ENCODE measurements at places on chromosomes 6 and 20. TPM values are rescaled to one million over a fixed set of nuclear protein-coding genes. Genes with fewer than 3 reads are reported as not detected.

GRCh38 chr6:52728394-52728793 is 34.9 kb downstream of the GSTA2 start:
- DNase-seq, result no peak
- no peak overlapping the region for H3K27ac ChIP-seq
- no peaks in the 10 kb centered on the region for H3K27me3 ChIP-seq
- H3K4me3 ChIP-seq, result no peak overlapping the region

DNA sequence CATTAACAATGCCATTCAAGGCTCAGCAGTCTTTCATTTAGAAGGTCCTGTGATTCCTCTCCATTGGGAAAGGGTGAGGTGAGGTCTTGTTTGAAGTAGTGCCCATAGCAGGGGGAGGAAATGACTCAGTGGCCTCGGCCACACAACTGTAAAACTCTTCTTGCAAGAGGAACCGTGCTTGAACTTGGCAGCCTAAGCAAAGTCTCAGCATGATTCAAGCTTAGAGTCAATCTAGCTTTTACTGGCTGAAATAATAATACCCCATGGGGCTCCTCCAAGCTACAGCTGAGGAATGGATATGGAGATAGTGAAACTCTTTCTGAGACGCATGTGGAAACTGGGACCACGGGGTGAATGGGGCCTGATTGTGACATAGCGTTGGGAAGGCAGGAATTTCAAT is 428.2 kb downstream of the BMP2 start:
- no peaks in the 10 kb centered on the region for H3K4me1 ChIP-seq
- no peaks in the 10 kb centered on the region for H3K36me3 ChIP-seq
- no peak overlapping the region for H3K27ac ChIP-seq
- H3K4me3 ChIP-seq, result no peak overlapping the region
- no peaks in the 10 kb centered on the region for H3K27me3 ChIP-seq

The OR2J1 gene
- not detected for total RNA-seq

The ULBP2 gene
- total RNA-seq, result not detected

The FNDC1 gene
- 1.2 TPM for total RNA-seq

The C20orf204 gene
- total RNA-seq, result 0.42 TPM

DNA sequence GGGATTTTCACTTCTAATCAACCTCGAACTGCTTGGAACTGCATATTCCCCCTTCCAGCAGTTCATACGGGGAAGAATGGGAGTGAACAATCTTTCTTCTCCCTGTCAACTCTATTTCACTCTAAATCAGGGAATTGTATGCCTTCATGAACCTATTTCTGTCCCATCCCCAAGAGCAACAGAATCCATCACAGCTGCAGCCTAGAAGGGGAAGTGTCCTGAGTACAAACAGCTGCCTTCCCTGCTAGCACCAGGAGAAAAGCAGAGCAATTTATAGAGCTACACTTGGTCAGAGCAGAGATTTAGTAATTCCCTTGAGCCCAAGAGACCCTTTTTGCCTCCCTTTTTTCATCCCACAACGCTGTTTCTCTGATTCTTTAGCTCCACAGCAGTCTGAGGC is 208.4 kb downstream of the ADGRG6 start:
- no peak overlapping the region for H3K27ac ChIP-seq
- H3K4me1 ChIP-seq, result no peaks in the 10 kb centered on the region
- H3K27me3 ChIP-seq, result no peaks in the 10 kb centered on the region

DNA sequence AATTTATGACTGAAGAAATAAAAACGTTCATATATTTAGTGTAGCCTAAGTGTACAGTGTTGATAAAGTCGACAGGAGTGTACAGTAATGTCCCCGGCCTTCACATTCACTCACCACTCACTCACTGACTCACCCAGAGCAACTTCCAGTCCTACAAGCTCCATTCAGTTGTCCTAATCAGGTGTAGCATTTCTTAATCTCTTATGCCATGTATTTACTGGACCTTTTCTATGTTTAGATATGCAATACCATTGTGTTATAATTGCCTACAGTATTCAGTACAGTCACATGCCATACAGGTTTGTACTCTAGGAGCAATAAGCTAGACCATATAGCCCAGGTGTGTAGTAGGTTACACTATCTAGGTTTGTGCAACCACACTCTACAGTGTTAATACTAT is 610.2 kb upstream of the NOX3 start:
- no peaks in the 10 kb centered on the region for H3K27me3 ChIP-seq
- H3K4me1 ChIP-seq, result no peaks in the 10 kb centered on the region
- no peaks in the 10 kb centered on the region for H3K36me3 ChIP-seq
- no peak overlapping the region for H3K27ac ChIP-seq
- no peak overlapping the region for H3K4me3 ChIP-seq
- DNase-seq, result no peak

DNA sequence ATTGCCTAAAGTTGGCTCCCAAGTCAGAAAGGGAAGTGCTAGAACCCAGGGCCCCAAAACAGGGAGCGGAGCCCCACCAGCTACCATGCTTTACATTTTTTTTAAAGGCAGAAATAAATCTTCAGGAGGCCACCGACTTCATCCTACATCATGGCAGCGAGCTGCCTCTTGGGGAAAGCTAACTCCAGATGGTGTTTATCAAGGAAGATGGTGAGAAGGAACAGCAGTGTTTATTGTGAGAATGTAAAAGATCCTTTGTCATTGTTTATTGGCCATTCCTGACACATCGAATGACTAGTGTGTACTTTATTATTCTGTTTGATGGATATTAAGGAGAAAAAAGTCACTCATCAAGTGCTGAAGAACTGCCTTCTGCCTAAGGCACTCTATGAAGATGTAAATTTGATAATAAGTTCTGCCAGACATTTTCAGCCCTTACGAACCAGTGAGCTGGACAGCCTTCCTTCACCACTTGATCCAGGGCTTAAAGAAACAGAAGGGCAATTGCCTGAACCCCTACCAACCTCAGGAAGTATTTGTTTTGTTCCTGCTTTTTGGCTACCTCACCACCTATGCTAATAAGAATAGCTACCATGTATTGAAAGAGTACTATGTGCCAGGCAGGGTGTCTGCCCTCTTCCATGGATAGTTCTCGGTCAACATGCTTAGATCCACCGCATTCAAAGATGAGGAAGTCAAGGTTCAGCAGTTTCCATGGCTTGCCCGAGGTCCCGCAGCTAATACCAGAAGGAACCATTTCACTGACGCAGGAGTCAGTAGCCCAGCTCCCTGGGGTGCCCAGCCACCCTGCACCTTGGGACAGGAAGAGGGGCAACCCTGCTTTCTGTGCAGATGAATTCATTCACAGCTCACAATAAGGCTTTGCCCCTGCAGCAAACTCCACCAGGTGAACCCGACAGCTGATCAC is 194.7 kb upstream of the RREB1 start:
- H3K4me1 ChIP-seq, result peaks cover 16% of the 10 kb centered on the region
- no peak overlapping the region for H3K4me3 ChIP-seq
- no peaks in the 10 kb centered on the region for H3K36me3 ChIP-seq

DNA sequence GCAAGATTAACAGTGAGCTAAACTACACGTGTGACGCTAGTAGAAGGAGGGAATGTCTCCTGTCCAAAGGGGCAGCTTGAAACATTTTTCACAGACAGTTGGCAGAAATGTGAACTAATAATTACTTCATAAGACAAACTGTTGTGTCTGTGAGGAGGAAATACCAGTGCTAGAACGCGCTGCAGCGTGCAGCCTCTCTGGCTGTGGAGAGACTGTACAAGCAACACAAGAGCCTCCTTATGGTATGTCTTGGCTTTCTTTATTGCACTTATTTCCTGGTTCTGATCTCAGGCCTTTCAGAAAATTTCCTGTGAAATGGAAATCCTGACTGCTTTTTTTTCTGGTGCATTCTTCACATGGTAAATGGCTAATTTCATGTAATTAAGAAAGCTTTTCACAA is 25.3 kb upstream of the TIAM2 start:
- no peaks in the 10 kb centered on the region for H3K36me3 ChIP-seq
- H3K4me3 ChIP-seq, result no peak overlapping the region
- no peak overlapping the region for H3K27ac ChIP-seq
- H3K27me3 ChIP-seq, result no peaks in the 10 kb centered on the region

- no peak overlapping the region for H3K4me3 ChIP-seq
- peaks cover under 1% of the 10 kb centered on the region for H3K4me1 ChIP-seq
- H3K36me3 ChIP-seq, result no peaks in the 10 kb centered on the region
Measured at GRCh38 chr20:43383026-43383795, 74.5 kb upstream of the SRSF6 start.

GRCh38 chr20:49303065-49303552 is 25.3 kb upstream of the ZNFX1 start:
- H3K4me3 ChIP-seq, result no peak overlapping the region
- no peak for DNase-seq
- no peaks in the 10 kb centered on the region for H3K27me3 ChIP-seq
- no peak overlapping the region for H3K27ac ChIP-seq

DNA sequence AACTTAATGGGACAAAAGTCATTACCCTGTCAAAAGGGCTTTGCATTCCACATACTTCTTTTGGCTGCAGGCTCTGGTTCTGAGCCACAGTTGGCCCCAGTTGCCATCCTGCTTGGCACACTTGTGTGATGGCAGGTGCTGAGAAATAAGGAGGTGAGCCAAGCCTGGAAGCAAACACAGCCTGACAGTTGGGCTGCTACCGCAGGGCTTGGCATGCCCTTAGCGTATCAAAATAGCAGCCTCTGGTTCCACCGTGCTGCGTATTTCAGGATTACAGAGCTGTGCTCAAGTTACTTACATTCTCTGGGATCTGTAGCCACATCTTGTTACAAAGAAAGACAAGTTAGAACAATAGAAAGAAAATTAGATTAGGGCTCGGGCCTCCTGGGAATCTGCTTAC is 11.1 kb downstream of the MTHFD1L start:
- H3K36me3 ChIP-seq, result no peaks in the 10 kb centered on the region
- no peak overlapping the region for H3K27ac ChIP-seq
- no peak overlapping the region for H3K4me3 ChIP-seq
- DNase-seq, result no peak
- H3K4me1 ChIP-seq, result peaks cover 10% of the 10 kb centered on the region
- H3K27me3 ChIP-seq, result no peaks in the 10 kb centered on the region

- H3K4me1 ChIP-seq, result no peaks in the 10 kb centered on the region
- no peak overlapping the region for H3K27ac ChIP-seq
- H3K4me3 ChIP-seq, result no peak overlapping the region
Measured at GRCh38 chr6:86961455-86962200, 24.3 kb downstream of the HTR1E start.

The TBX18 gene
- 8.7 TPM for total RNA-seq

DNA sequence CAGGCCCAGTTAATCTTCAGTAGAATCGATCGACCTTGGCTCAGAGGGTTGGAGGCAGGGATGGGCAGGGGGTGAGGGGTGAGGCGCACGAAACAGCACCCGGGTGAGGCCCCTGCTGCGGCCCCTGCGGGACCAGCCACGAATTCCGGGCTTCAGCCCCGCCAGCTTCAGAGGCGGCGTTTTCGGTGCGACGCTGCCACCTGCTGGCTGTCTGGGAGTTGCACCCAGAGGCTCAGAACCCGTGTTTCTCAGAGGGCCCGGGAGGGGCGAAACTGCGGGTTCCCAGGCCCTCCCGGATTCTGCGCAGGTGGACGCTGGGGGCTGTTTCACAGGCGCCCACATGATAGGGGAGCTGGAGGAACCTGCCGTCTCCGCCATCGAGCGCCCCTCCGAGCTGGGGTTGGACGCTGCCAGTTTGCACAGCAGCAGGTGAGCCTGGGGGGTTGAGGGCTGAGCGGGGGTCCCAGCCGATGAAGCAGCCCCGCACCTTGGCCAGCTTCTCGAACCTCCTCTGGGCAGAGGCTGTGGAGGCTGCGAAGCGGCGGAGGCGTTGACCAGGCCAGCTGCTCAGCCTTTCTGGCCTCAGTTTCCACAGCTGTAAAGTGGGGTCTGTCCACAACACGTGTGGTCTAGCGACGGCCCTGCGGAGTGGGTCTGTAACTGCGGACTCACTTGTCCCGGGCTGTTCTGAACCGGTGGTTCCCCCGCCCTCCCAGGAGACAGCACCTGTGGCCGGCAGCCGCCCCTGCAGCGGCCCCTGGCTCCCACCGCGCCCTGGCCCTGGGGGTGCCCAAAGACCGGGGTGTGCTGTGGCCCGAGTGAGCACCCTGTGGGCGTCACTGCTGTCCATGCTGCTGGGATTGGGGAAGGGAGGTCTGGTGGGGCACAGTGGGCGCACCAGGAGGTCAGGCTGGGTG is 2.5 kb upstream of the BHLHE23 start:
- H3K36me3 ChIP-seq, result no peaks in the 10 kb centered on the region
- no peak overlapping the region for H3K27ac ChIP-seq
- no peak for DNase-seq
- H3K4me3 ChIP-seq, result peak overlapping the region; percentile 36
- H3K4me1 ChIP-seq, result peaks cover 20% of the 10 kb centered on the region

DNA sequence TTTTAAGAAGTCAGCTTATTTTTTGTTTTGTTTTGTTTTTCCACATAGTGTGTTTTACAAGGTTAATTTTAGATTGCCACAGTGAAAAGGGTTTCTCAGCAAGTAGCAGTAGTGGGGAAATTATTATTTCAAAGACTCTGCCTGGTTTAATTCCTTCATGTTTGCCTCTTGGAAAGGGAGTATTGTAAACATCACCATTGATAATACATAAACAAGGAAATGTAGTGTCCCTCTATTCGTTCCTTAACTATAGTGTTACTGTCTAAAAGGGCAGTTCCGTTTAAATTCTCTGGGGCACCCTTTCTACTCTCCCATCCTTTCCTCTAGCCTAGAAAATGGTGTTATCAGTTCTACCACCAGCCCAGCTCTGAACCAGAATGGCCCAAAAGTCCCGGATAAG is 391.0 kb upstream of the SOX4 start:
- no peak overlapping the region for H3K4me3 ChIP-seq
- no peaks in the 10 kb centered on the region for H3K27me3 ChIP-seq
- H3K27ac ChIP-seq, result no peak overlapping the region
- no peak for DNase-seq

DNA sequence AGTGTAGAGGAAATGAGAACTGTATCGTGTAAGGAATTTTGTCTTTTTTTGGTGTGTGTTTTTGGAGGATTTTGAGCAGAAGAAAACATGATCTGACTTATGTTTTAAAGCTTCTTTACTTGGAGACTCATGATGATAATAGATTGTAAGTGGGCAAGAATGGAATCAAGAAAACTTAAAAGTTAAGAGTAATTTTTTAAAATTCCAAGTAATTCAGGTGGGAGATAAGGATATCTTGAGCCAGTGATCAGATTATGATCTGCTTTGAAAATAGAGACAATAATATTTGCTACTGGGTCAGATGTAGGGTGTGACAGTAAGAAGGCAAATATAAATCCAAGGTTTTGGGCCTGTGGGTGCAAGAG is 734 bp downstream of the ZSCAN26 start:
- H3K4me1 ChIP-seq, result peaks cover 17% of the 10 kb centered on the region
- peaks cover 16% of the 10 kb centered on the region for H3K36me3 ChIP-seq
- H3K4me3 ChIP-seq, result peak overlapping the region; percentile 75
- no peaks in the 10 kb centered on the region for H3K27me3 ChIP-seq
- DNase-seq, result no peak

All from esophagus muscularis mucosa (tissue), 4 donors.